Omental fat pad (tissue), 4 donors: ENCODE measurements at places on chromosomes 3 and 15. TPM values are rescaled to one million over a fixed set of nuclear protein-coding genes. Genes with fewer than 3 reads are reported as not detected.

DNA sequence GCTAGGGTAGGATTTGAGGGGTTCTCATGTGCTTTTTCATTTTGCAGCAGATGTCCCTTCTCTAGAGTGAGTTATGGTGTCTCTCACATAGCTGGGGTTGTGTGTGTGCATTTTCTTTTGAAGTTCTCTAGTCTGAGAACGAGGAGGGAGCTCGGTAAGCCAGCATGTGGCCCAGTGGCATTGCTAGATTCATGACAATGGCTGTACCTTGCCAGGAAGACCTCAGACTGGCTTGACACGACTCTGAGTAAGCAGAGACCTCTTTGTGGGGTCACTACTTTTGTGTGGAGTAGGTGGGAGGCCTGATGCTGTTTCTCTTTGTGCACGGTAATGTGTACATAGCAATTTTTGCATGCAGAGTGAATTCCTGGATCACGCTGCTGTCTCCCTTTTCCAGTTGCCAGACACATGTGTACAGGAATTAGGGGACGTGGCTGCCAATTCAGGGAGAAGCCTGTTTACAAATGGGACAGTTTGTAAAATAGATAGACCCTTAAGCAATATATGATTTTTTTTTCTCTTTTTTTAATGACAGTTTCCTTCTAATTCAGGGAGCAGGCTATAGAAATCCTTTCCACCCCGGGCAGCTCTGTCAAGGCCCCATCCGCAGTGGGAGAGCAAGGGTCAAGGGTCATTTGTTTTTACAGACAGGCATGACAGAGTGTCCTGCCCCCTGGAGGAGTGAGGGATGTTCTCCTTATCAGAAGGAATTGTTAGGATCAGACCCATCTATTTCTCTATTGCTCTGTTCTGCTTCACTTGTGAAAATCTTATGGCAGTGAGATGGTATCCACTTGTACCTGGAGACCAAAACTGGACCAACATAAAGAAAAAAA lies 4.6 kb downstream of the CACNA1D start:
- DNase-seq: no peak

DNA sequence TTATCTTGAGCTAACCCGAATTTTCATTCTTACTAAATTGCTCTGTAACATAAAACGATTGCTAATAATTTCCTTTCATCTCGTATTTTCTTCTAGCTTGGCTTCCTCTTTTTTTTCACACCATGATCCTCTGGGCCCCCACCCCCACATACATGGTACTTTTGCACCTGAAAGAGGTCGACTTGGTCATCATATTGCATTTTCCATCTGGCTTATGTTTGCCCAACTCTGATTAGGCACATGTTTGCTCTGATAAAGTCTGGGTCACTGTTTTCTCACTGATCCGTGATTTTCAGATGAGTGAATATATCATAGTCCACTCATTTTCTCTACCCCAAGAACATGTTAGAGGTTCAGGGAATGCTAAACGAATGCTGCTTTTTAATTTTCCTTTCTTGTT lies 49.5 kb downstream of the ARRDC4 start:
- no peak for DNase-seq

- DNase-seq: no peak
These were observed 11.6 kb upstream of the TAFA4 start for GRCh38 chr3:68943753-68944500.

DNA sequence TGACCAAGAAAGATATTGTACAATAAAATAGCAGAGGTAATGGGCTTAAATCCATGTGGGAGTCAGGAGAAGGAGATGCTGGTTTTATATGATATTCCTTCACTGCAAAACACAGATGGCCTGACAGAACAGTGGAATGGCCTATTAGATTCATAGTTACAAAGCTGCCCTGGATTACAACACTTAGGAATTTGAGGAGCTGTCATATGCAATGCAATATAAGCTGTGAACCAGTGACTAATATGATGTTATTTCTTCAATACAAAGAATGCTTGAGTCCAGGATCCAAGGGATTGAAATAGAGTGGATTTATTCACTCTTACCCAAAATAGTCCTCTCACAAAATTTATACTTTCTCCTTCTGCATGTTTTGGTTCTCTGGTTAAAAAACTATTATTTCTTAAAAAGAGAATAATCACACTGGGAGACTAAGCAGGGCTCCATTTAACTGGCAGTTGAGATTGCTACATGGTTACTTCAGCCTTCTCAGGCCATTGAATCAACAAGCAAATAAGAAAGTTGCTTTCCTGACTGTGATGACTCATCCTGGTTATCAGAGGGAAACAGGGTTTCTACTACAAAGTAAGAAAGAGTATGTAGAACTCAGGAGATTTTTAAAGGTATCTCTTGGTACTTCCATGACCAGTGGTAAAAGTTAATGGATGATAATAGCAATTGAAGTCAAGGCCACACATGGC lies 79.8 kb upstream of the ZPLD1 start:
- no peak for DNase-seq

DNA sequence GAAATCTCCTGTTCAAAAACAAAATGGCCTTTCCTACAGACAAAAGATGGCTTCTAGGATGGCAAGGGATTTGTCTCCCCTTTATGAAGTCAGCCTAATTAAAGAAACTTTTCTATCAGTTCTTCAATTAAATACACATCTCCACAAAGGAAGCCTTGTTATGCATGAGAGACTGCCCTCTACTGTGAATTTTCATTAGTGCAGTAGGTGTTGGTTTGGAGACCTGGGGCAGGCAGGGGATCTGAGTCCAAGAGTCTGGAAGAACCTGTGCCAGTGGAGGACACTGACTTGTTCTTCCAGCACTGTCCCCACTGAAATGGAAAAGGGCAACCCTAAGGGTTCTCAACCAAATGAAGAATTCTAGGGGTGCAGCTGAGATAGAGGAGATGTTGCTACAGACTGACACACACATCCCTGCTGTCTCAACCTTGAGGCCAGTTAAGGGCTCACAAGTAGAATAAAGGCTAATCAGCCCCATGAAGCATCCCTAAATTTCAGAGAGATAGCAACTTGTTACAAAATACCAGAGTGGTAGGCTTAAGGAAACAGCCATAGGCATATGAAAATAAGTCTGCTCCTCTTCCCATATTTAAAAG lies 174.0 kb upstream of the PRICKLE2 start:
- DNase-seq: no peak

STAB1 gene
- total RNA-seq: 610 TPM

SPINK8 gene
- not detected for total RNA-seq

LIPC gene
- total RNA-seq: not detected
